Mammary microvascular endothelial cell (primary cell): ENCODE measurements at places on chromosomes 11 and 22. TPM values are rescaled to one million over a fixed set of nuclear protein-coding genes. Genes with fewer than 3 reads are reported as not detected.

Gene CCDC179
- total RNA-seq = not detected in 2 replicates

Gene APOL4
- 1.1 and 3.3 TPM in 2 replicates for total RNA-seq

Gene CALCA
- total RNA-seq = not detected in 2 replicates

Gene OPCML
- total RNA-seq = not detected in 2 replicates

Gene SPTBN2
- total RNA-seq = 6.3 and 21.5 TPM in 2 replicates

Gene SLCO2B1
- total RNA-seq = 0.15 and 0.60 TPM in 2 replicates

Gene PTPN5
- not detected in 2 replicates for total RNA-seq

Gene CXCR5
- not detected in 2 replicates for total RNA-seq
